Stimulated activated CD4-positive, alpha-beta T cell treated with anti-CD3 and anti-CD28 coated beads, TNF-alpha, amount 100 ng/mL, for 1 hour (primary cell): ENCODE measurements at places on chromosomes 6 and 20.

DNA sequence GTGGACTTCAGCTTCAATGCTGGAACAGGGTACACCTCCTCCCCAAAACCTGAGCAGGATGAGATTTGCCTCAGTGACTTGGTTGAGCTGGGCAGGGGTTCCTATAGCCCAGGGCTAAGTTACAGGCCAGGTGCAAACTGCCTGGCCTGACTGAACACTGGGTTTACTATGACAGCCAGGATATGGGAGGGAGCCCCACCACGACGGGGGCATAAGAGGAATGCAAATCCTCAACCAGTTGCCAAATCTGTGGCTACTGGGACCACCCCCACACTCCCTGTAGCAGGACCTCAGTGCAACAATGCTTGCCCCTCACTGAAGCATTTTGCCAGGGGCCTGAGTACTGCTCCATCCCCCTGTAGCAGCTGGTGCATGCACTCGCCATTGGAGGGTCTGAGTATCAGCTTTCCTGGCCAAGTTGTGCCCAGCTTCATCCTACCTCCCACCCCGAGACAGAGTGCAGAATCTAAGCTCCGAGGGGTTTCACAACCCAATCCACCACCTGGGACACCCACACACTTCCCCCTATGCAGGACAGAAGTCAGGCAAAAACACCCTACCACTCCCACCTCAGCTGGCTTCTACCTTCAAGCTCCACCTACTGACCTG, 27.6 kb downstream of the TREML4 start:
- DNase-seq: no peak

DNA sequence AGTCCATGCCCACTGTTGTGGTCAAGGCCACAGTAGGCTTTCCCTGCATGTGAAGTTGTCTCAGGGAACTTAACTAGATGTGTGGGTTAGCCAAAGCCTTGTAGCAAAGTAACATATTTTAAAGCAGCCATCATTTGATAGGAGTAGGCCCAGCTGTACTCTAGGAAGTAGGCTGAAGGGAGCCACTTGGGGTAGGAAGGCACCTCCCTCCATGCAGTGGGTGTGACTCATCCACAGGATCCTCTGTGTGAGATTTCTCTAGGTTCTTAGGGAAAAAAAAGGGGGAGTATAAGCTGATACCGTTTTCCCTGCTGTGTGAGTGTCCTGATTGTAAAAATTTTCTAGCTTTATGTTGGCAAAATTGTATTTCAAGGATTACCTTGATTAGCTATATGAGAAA, 44.7 kb downstream of the VAPB start:
- DNase-seq: no peak

- no peak for DNase-seq
These were observed 218.1 kb upstream of the MCHR2 start for GRCh38 chr6:100212131-100212530.

DNA sequence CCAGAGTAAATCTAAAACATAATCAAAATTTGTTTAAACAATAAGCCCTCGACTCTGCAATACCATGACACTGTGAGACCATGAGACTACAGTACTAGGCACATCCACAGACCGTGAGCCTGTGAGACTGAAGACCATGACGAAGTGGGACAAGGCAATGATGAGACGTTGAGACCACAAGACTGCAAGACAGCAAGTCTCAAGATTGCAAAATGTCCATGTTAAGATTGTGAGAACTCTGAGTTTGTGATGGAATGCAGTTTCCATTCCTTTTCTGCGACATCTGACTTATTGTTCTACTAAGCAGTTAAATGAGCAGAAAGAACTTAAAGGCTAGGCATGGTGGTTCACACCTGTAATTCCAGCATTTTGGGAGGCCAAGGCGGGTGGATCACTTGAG, 102.1 kb upstream of the PHACTR1 start:
- DNase-seq: no peak

GRCh38 chr20:39823224-39823623, 861.1 kb downstream of the DHX35 start:
- no peak for DNase-seq

DNA sequence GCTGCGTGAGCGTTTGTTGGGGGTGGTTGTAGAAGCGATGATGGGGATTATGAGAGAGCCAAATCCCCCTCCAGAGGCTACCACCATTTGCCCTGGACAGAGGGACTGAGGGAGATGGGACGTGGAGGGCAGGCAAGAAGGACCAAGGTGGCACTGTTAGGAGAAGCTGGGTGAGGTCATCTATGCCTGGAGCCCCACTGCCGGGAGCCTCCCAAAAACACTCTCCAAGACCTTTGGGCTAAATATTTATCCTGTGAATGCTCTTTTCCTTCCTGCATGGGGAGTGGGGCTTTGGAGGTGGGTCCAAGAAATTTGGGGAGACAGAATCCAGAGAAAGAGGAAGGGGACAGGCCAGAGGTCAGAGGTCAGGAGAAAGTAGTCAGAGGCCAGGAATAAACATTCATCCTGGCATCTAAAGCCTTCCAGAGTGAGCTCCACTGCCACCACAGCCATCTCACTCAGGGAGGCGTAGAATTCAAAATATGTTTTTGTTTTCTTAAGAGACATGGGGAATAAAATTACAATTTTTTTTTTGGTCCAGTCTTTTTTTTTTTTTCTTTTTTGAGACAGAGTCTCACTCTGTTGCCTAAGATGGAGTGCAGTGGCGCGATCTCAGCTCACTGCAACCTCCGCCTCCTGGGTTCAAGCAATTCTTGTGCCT, 17.8 kb upstream of the PTGIS start:
- no peak for DNase-seq

GRCh38 chr6:116402108-116402937, 31.6 kb downstream of the DSE start:
- DNase-seq: no peak

- no peak for DNase-seq
These were observed 746.0 kb upstream of the ADGRB3 start for GRCh38 chr6:67888886-67889681.

DNA sequence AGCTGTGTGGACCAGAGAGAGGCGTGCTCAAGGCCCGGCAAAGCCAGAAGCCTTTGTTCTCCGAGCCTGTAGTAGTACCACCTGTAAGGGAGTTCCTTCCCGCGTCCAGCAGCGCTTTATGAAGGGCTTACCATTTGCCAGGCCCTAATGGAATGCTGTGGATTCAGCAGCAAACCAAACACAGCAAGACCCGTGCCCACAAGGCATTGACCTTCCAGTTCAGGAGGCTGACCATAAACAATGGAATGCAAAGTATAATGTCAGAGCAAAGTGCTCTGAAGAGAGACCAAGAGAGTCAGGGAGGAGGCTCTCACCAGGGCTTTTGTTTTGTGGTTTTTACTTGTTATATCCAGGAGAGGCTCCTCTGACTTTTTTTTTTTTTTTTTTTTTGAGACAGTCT, 209.8 kb downstream of the ZMYND8 start:
- no peak for DNase-seq

DNA sequence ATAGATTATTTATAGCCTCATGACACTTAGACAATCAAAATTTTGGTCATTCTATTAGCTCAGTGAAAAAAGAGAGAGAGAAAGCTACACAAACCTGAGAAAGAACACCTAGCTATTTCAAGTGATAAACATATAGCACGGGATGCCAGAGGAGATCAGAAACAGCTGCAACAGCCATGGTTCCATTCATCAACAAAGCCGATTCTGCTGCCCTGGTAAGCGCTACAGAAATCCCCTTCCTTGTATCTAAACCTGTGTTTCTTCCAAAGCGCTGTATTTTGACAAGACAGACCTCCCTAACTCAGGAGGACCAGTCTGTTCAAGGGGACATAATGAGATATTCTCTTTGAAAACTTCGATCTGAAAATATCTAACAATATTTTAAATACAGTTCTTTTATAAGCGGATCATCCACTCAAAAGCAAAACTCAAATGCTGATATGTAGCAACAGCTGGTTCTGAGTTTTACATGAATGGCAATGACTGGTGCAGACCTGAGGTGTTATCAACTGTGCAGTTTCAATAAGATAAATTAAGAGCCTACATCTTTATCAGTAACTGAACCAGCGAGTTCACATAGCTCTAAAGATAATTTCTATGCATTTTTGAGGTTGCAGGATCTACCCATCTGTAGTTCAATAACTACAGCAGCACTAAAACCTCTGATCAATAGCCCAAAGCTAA, 447.8 kb downstream of the FRK start:
- no peak for DNase-seq

- no peak for DNase-seq
These were observed 11.4 kb downstream of the ULBP3 start for GRCh38 chr6:150057501-150057951.

- DNase-seq: no peak
These were observed 853.6 kb downstream of the C6orf118 start for GRCh38 chr6:164455835-164456234.

DNA sequence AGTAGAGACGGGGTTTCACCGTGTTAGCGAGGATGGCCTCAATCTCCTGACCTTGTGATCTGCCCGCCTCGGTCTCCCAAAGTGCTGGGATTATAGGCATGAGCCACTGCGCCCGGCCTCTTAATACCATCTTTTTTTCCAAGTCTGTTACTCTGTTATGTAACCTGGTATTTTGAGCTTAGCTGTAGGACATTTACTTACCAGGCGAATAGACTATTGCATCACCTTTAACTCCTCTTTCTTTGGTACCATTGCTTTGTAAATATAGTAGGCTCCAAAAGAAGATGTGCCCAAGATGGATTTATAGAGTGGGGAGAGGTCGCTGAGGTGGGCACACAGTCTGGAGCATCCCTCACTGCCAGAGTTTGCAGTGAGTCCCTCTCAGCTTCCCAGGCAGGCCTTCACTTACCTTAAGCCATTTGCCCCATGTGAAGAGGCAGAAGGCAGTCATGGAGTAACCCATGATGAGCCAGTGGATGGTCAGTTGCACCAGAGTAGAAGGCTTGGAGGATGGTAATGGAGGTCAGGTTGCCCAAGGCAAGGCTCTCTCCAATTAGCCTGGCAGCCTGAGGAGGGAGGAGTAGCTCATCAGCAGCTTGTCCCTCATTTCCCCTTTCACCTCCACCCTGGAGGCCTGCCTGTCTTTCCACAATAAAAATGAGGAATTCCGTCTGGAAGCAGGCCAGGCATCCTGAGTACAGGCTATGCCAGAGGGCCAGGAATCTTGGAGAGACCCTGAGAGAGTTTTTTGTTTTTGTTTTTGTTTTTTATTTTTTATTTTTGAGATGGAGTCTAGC, 9.7 kb downstream of the TIAM2 start:
- no peak for DNase-seq

DNA sequence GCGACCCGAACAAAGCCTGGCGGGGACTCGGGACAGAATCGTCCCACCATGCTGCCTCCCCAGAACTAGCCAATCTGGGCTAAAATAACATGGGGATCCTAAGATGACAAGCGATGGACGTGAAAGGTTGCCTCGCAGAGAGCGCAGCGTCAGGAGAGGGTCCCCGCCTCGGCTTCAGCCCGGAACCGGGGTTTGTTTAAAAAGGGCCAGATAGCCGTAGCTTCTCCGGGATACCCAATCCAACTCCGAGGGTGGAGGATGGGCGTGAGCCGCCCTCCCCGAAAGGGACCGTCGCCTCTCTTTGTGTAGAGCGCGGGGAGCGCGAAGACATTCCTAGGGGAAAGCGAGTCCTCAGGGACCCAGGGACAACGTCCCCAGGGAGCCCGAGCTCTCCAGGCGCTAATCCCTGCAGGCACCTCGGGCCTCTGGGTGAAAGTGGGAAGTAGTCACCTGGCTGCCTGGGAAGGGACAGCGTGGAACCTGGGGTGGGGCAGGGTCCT, 643 bp downstream of the CD24 start:
- DNase-seq: no peak

- DNase-seq: no peak
These were observed 54.8 kb upstream of the SPDEF start for GRCh38 chr6:34610819-34611477.

DNA sequence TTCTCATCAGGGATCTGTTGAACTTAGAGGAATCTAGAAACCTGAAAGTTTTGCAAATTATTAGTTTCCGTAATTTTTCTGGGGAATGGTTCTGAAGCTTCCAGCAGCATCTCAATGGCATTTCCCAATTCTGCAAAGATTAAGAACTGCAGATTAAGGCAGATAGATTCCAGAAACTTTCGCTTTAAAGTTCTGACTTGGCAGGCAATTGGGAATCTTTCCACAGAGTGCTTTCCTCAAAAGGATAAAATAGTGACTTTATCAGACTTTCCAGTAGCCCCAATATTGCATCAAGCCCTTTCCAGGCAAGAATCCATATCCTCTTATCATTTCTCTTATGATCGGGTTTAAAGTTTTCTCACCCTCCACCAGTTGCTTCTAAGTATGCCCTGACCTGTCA, 261.1 kb downstream of the FNDC1 start:
- no peak for DNase-seq

DNA sequence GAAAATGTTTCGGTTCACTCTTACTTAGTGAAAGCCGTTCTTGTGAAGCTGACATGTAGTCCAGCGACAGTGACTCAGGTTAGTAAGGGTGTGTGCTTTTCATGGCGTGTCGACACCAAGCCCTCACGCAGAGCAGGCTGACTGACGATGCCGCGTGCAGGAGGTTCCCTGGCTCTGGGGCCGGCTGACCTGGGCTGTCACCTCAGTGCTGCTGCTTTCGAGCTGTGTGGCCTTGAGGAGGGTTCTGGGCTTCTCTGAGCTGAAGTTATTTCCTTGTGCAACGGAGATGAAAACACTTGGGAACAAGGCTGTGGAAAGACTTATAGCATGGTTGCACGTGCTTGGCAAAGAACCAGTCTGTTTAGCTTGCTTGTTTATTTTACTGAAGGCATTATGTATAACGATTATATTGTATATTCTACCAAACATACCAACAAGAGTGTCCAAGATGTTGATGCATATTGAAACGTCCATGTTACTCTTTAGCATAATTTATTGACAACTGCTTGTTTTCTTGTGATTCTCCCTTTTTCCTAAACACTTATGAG, 59.2 kb downstream of the PHACTR3 start:
- no peak for DNase-seq

DNA sequence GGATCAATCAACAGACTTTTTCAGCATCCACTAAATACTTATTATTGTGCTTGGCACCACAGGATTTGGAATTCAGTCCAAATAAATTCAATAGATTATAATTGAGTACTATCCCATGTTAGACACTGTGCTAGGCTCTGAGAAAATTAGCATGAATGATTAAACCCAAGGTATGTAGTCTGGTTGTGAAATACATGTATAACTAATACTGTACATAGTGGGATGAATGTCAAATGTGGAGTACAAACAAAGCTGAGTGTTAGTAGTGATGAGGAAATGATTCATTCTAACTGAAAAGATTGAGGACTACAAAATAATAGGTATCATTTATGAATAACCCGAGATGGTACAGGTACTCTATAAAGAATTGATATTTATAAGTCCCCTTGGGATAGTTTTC, 111.9 kb upstream of the FLRT3 start:
- no peak for DNase-seq

DNA sequence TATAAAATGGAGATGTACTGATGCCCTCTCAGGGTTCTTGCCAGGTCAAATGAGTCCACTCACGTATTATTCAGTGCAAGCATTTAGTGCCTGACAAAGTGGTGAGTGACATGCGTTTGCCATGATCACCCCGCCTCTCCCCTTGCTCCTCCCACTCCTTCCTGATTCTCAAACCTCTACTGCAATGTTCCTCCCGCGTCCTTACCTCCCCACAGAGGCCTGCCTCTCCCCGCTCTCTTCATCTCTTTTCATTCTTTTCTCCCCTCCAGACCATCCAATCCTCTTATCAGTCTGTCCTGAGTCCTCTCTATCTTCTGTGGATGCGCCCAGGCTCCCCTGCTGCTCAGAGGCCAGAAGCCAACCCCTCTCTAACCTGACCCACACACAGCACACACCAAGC, 40.7 kb downstream of the KCNK5 start:
- DNase-seq: no peak
